Stimulated activated naive CD4-positive, alpha-beta T cell treated with Interleukin-2 at 50 U/mL for 16 hours (primary cell): ENCODE measurements at places on chromosomes 1 and 21.
A peak's percentile ranks its signal among the peaks of the same experiment; 100 is the strongest.

- DNase-seq, result no peak
Observed at GRCh38 chr1:5728663-5729355, 263.4 kb downstream of the NPHP4 start.

DNA sequence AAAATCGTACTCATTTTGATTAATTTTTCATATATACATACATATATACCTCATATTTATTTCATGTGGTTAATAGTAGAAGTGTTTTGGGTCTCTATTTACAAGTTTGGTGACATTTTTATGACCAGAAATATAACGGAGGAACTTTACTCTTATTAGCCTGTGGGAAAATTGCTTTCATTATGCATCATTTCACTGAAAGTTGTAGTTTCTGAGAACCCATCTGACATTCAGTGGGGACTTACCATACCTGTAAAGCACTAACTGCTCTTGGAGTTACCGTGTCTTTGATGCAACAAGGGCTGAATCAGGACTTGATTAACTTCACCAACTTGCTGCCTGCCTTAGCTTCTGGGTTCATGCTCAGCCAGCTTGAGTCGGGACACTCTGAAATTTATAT is 49.9 kb upstream of the ITPKB start:
- DNase-seq, result no peak

GRCh38 chr1:166031932-166032571 is 134.7 kb downstream of the FAM78B start:
- no peak for DNase-seq

GRCh38 chr1:22100168-22100567 is 42.7 kb downstream of the WNT4 start:
- no peak for DNase-seq

GRCh38 chr1:74237787-74238186 is 2.6 kb downstream of the TNNI3K start:
- DNase-seq, result no peak

- no peak for DNase-seq
Observed at GRCh38 chr21:21064353-21064752, 66.1 kb downstream of the NCAM2 start.

- DNase-seq, result no peak
Observed at GRCh38 chr1:43743206-43743605, 35.9 kb downstream of the ST3GAL3 start.

GRCh38 chr21:20642681-20643080 is 355.5 kb upstream of the NCAM2 start:
- DNase-seq, result no peak

DNA sequence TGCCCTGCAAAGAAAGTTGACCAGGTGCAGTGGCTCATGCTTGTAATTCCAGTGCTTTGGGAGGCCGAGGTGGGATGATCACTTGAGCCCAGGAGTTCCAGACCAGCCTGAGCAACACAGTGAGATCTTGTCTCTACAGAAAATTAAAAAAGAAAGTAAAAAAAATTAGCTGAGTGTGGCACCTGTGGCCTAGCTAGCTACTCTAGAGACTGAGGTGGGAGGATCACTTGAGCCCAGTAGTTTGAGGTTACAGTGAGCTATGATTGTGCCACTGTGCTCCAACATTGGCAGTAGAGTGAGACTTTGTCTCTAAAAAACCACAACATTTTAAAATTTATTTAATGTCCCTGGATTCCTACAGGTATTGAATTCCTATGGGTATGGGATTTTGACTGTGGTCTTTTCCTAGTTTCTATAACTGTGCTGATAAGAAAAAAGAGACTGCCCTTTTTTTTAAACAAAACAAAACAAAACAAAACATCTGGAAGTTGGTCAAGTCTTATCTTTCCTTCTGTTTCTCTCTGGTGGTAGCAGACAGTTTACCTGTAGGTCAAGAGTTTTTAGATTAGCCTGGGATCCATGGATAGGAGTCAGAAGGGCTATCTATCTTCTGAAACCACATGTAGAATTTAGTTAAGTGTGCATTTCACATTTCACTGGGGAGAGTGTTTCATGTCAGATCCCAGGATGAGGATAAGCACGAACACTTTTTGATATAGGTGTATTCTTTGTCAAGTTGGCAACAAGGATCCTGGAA is 18.8 kb downstream of the UCK2 start:
- no peak for DNase-seq

DNA sequence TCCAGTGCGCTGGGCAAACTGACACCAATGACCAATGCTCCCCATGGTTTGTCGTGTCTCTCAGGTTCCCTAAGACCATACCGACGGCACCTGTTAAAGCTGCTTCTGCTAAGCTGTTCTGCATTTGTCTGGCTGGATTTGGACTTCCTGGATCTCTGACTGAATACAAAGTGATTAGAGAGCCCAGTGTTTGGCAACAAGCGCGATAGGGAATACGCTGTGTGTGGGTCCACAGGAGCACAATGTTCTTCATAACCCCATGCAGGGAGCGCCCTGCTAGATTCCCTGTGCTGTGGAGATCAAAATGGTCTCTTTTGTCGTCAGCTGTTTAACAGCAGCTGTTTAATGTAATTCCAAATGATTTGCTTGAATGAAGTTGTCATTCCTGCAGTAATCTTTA is 26.0 kb upstream of the ESRRG start:
- DNase-seq, result no peak

GRCh38 chr1:66288048-66288447 is 245.9 kb upstream of the SGIP1 start:
- DNase-seq, result no peak

GRCh38 chr1:37038227-37039093 is 4.1 kb upstream of the GRIK3 start:
- DNase-seq, result no peak

DNA sequence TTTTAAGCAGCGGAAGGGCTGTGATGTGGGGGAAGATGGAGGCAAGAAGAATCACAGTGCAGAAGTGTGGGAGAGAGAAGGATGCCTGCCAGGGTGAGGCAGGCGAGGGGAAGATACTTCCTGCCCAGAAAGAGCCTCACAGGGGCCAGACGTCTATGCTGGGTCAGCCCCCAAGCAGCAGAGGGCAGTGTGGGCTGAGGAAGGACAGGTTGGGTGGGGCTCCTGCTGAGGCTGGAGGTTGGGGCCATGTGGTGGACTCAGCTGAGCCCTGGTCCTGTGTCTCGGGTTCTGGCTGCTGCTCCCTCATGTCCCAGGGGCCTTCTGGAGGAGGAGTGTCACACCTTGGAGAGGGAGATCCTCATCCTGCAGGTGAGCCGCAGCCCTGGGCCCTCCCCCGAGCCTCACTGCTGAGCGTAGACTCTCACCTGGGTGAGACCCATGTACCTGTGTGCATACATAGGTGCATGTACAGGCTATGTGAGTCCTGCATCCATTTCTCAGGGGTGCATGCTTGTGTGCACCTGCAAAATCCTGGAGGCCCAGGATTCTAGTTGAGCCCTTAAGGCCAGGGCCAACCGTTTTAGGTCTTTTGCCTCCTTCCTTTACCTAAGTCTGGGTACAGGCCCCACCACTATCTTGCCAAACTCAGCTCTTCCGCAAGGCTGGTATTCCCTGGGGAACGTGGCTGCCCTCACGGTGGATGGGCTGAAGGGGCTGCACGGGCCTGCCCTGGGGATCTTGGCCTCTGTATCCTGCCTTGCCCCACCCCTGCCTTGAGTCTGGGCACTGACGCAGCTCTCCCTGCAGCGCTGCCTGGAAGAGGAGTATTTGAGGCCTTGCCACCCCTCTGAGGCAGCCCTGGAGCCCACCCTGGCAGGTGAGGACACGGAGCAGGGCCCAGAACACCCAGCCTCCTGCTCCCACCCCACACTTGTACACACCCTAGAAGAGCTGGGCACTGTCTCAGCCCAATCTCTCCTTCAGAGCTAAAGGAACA is 3.7 kb downstream of the CCDC24 start:
- DNase-seq, result no peak

- DNase-seq, result no peak
Observed at GRCh38 chr1:238404481-238404880, 513.8 kb upstream of the ZP4 start.

DNA sequence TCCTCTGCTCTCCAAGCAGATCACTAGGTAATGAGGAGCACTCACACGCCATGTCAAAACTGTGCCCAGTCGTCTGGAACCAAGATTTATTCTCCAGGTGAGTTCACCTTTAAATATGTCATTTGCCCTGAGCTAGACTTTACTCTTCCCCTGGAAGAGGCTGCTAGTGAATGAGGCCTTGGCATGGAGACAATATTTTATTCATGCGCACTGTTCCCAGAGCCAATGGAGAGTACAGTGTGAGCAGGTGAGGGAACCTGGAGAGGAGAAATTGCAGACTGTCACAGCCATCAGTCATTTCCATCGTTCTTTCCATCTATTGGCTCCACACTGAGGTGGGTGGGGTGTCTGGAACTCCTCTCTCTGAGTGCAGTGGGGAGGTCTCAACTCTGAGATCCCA is 333.6 kb downstream of the KCNH1 start:
- DNase-seq, result no peak

DNA sequence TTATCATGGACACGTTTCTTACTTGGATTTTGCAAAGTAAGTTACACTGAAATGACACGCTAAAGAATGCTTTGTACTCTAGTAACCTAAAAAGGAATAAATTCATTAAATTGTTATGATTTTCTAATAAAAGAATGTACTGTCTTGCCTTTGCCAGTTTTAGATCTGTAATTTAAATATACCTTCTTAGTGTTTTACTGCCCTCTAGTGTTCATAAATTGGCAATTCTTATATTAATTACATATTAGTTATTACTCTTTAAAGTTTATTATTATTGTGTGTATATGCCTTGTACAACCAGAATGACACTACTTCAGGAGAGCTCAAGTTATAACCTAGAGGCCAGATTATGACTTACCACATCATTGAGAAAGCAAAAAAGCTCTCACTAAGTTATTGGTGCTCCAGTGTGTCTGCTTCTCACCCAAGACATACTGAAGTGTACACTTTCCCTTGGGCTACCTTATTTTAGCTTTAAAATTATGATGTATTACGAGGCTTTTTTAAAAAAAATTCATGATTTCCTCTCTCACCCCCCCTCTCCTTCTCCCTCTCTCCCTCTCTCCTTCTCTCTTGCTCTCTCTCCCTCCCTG is 169.9 kb downstream of the HS2ST1 start:
- DNase-seq, result no peak

DNA sequence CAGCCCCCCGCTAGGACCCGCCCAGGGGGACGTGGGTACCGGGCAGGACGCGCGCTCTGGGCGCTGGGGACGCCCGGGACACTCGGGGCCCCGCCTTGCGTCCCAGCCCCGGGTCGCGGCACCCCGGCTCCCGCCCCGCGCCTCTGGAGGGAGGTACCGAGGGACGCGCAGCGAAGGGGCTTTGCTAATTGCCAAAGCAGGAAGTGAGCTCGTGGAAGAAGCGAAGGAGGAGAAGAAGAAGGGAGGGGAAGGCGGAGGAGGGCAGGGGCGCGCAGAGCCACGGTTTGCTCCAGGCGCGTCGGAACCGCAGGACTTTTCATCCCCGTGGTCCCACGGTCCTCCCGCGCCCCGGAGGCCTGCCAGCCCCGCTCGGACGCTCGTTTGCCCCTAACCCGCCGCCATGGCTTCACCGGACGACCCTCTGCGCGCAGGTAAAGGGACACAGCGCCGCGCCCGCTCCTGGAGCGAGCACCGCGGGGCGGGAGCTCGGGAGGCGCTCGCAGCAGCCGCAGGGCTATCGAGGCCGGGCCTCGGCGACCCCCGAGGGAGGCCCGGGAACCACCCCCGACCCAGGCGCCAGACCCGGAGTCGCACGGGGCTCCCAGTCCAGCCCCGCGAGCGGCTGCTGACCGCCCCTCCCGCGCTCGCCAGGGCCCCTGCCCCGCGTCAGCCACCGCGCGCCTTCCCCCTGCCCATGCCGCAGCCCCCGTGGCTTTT is 1.3 kb downstream of the EDARADD start:
- peak; percentile 53 for DNase-seq

DNA sequence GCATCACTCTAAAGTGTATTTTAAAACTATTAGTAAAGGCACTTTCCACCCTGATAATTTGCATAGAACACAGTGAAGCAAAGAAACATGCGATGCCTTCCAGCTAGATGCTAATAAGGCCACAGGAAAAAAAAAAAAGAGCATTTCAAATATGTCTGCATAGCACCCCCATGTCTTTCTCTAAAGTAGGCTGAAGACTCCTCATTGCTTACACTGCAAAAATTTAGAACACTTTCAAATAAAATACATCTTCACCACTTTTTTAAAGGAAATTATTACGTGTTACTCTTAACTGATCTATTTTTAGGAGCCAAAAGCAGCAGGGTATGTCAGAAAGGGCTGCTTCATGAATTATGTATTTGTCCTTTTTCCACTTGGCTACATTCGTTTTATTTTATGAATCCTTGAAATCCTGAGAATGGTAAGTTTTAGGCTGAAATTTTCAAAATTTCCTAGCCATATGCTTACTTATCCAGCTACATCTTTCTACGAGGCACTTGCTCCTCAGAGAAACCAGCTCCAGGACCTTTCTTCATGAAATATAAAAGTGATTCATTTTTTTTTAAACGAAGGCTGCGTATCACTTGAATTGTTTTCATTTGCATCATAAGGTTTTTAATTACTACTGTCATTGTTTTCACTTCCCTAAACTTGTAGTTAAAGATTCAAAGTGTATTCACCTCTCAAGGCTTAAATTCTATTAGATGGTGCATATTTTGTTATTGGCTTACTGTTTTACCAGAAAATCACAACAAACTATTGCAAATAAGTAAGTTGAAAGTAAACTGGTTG is 513.0 kb downstream of the PTPRC start:
- no peak for DNase-seq

DNA sequence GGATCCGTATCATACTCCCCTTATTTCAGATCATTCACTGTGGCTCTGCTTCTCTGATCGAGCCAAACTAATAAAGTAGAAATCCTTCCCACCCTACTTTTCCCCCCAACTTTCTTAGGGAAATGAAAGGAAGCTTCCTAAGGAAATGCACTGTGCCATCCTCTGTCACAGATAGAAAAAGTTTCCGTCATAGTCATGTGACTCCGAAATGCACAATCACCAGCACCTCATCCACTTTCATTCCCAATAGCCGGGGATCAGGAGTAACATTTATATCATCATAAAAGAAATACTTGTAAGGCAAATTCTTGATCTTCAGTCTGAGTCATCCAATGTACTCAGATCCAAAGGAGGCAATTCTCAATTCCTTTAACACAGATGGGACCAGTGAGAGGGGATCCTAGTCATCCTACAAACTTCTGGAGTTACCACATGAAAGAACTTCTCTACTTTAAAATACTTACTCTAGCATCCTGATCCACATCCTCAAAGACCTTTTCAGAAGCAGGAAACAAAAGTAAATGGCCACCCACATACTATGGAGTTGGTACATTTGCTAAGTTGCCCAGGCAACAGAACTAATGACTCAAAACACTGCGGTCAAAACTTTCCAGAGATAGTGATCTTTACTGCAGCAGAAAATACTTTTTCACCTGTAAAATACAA is 97.8 kb upstream of the ZC3H11B start:
- DNase-seq, result no peak

- DNase-seq, result no peak
Observed at GRCh38 chr1:184889902-184890301, 84.4 kb downstream of the NIBAN1 start.
